ENCODE measurements at places on chromosomes 5 and 9.

- DNase-seq, result no peak
Measured at GRCh38 chr5:71932131-71932654, 175.1 kb upstream of the MAP1B start.

- DNase-seq, result no peak
Measured at GRCh38 chr5:133489632-133490031, 122.7 kb downstream of the FSTL4 start.

DNA sequence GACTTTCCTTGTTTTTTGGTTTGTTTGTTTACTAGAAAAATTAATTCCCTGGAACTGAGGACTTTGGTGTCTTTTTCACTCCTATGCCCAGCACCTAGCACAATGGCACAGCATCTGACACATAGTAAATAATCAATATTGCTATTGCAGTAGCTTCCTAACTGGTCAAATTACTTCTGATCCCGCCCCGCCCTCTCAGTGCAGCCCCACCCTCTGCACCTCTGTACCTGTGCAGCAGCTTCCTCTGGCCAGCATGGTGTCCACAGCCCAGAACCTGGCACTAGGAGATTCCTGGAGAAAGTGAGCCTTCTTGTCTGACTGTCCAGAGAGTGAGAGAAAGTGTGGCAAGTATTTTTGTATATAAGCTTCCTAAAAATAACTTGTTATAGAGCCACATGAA lies 343.2 kb downstream of the ZNF608 start:
- no peak for DNase-seq

DNA sequence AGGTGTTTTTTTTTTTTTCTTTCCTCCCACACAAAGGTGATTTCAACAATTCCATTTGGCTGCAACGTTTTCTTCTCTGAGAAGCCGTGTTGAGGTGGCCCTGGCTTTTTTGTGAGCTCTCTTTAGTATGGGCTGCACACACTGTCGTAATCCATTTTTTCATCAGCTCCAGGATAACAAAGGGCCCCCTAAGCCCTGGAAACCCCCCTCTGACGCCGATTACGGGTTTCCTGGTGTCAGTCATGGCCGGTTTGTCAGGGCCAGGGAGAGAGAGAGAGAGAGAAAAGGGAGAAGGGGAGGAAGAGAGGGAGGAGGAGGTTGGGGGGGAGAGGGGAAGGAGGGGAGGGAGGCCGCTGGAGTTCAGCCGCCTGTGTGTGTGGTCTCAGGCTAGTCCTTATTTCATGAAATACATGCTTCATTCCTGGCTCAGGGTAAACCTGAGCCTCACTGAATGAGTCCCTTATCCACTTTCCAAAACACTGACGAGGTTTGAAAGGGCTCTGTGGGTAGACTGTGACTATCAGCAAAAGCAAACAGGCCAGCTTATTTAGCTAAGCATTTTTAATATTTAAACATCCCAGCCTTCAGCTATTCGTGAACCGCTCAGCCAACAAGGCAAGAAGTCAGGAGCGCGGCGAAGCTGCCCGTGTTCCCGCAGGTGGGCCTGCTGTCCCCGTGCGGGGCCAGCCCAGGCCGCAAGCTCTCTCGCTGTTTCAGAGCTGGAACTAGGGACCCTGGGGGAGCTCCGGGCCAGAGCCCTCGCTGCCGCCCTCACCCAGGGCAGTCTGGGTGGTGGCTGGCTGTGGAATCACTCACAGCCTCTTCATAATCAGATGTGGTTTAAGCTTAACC lies 172.8 kb downstream of the ERCC6L2 start:
- no peak for DNase-seq

GRCh38 chr5:15574806-15575325 lies 74.9 kb downstream of the FBXL7 start:
- no peak for DNase-seq

GRCh38 chr5:158463938-158464337 lies 605.0 kb upstream of the CLINT1 start:
- DNase-seq, result no peak

GRCh38 chr9:96871176-96871575 lies 16.9 kb upstream of the ZNF782 start:
- DNase-seq, result no peak

GRCh38 chr5:97383996-97384395 lies 200.9 kb upstream of the RIOK2 start:
- DNase-seq, result no peak

DNA sequence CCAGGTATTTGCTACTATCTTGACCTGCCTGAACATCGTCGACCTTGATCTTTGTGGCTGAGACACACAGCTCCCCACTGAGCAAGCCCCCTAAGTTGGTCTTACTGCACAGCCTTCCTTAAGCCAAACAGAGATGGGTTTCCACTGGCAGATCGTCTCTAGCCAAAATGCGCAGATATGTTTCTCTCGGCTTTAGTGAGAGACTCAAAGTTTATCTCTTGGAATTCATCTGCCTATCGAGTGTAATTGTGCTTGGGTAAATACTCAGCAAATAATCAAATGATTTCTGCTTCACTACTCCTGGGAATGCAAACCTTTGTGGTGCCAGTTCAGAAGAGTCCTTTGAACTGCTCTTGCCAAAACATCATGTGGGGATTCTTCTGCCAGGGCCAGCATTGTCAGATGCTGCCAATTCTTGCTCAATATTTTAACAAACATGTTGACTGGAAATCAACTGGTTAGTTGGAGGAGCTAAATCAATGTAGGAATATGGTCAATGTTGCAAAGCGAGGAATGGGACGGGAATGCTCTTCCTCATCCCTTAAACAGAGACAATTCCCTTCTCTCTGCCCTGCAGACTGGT lies 141.2 kb upstream of the SLC28A3 start:
- no peak for DNase-seq

DNA sequence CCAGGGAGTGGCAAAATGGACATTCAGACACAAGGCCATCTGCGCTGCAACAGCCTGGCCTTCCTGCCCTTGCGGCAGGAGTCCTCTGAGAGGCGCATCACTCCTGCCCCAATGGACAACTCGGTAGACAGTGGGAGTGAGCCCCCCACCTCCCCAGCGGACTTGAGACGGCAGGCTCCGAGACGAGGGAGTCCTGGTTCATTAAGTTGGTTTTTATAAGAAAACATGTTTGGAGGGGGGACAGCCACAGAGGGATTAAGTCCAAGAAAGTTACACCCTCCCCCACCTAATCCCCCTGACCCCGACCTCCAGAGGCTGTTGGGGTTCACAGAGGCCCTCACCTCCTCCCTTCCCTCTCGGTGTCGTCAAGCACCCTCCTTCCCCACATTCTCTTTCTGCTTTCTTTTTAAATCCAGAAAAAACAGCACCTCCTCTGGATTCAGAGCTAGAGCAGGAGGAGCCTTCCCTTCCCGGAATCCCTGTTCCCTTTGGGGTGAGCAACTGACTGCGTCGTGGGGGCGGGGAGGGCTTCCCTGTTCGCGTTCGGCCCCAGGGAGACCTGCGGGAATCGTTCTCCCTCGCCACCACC lies 1.8 kb upstream of the EGR1 start:
- no peak for DNase-seq

DNA sequence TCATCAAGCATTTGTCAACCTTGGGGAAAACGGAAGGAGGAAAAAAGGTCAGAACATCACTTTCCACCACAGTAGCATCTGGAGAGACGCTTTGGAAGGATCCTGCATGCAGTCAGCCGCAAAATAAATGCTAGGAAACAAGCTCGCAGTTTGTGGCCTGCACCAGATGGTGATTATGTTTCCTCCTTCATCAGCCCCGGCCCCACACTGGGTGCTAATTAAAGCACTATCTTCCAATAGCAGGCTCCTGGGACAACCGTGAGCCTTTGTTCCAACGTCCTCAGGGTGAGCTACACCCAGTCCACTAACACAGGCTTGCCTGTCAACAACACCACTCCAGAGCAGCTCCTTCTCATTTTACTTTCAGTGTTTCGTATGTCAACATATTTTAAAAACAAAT lies 64.0 kb downstream of the RNF130 start:
- no peak for DNase-seq

DNA sequence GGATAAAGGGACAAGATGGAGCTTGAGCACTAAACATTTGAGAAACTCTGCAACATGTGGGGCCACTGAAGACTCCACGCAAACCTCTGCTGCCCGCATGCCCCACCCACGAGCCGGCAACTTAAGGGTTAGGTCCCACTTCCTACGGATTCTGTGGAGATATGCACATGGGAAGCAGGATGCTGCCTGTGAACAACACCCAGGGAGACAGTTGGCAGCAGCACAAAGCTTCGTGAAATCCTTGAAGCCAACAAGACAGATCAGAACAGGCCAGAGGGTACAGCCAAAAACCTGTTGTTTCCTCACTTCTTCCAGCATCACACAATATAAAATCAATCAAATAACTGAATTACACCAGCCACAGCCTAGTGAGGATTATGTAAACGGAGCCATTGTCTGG lies 270.4 kb downstream of the ENC1 start:
- DNase-seq, result no peak

- DNase-seq, result no peak
Measured at GRCh38 chr9:136056546-136057235, 38.4 kb downstream of the NACC2 start.

GRCh38 chr9:25964239-25964638 lies 286.0 kb upstream of the TUSC1 start:
- no peak for DNase-seq

- no peak for DNase-seq
Measured at GRCh38 chr9:112140936-112141335, 34.2 kb downstream of the SUSD1 start.

GRCh38 chr9:83355024-83355444 lies 183.2 kb downstream of the FRMD3 start:
- DNase-seq, result no peak

DNA sequence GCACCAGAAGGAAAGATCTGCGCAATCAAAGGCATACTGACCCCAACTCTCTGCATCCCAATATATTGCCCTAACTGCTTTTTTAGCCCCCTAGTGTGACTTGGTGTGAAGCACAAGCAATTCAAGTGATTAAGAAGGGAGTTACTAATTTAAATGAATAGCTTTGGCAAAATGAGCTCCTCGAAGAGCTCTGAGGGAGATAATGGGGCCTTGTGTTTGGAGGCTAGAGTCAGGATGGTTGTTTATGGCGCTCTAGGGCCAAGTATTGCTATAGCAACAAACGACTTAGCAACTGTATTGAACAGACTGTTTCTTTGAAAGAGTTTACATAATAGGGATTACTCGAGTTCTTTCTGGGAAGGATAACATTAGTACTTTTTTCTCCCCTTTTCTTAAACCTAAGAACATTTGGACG lies 11.5 kb upstream of the C5orf58 start:
- no peak for DNase-seq

- no peak for DNase-seq
Measured at GRCh38 chr9:74800226-74800625, 87.5 kb downstream of the TRPM6 start.

DNA sequence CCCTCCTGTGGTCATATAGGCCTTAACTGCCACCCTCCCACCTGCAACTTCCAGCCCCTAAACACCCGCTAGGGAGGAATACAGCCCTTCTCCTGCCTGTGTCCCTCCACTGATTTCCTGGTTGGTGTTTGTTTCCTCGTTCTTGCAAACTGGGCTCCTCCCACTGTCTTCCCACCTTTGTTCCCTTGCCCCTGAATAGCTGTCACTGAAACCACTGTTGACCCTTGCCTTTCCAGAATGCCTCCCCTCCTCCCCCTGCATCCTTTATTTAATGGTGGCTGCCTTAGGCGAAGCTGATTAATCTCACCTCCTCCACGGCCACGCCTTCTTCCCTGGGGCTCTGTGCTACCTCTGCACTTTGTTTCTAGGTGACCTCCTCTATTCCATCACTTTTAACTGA lies 626.7 kb downstream of the BNC2 start:
- no peak for DNase-seq

GRCh38 chr5:62585751-62586150 lies 7.1 kb downstream of the LRRC70 start:
- no peak for DNase-seq

DNA sequence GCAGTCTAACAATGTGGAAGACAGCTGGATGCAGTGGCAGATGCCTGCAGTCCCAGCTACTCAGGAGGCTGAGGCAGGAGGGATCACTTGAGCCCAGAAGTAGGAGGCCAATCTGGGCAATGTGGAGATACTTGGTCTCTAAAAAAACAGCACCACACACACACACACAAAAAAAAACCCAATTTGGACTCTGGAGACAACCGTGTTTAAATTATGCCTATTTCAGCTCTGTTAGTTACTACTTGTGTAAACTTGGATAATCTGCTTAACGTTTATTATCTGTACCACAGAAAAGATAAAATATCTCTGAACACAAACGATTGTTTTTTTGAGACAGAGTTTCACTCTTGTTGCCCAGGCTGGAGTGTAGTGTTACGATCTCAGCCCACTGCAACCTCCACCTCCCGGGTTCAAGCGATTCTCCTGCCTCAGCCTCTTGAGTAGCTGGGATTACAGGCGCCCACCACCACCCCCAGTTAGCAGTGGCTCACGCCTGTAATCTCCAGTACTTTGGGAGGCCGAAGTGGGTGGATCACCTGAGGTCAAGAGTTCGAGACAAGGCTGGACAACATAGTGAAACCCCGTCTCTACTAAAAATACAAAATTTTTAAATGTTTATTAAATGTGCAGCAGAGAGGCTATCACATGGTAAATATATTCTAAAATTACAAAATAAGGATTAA lies 17.7 kb downstream of the RAPGEF6 start:
- no peak for DNase-seq

- no peak for DNase-seq
Measured at GRCh38 chr9:69460012-69460411, 135.0 kb downstream of the ENTREP1 start.

- no peak for DNase-seq
Measured at GRCh38 chr5:51380603-51381207, 2.5 kb upstream of the ISL1 start.

- no peak for DNase-seq
Measured at GRCh38 chr9:128175102-128175563, 15.1 kb downstream of the BBLN start.

GRCh38 chr5:137036640-137037039 lies 462.5 kb downstream of the SPOCK1 start:
- DNase-seq, result no peak

DNA sequence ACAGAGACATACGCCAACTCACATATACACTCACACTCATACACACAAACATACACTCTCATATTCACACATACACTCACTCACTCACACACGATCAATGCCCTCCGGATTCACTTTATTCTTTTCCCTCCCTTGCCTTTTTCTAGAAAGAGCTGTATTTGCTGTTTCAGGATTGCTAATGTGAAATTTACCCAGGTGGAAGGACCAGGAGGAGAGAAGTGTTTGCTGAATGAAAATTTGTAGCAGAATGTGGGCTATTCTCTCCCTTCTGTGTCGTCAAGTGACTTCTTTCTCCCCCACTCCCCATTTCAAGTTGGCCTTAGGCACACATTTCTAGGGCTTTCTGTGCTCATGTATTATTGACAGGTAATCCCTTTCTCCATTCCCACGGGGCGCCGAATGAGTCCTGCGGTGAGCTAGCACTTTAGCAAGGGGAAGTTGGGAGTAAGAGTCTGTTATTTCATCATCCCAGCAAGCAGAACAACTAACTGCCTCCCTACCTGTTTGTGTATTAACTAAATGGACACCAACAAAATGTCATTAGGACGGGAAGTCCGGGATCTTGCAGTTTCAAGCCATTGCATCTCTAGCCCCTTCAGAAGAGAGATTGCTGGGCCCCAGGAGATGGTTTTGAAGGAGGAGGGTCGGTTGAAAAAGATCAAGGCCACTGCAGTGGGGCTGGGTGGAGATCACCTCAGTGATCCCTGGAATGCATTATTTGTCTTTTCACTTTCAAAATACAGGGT lies 97.1 kb upstream of the TAF11L2 start:
- no peak for DNase-seq
